ENCODE measurements at places on chromosomes 5 and 9. TPM values are rescaled to one million over a fixed set of nuclear protein-coding genes. Genes with fewer than 3 reads are reported as not detected.

DNA sequence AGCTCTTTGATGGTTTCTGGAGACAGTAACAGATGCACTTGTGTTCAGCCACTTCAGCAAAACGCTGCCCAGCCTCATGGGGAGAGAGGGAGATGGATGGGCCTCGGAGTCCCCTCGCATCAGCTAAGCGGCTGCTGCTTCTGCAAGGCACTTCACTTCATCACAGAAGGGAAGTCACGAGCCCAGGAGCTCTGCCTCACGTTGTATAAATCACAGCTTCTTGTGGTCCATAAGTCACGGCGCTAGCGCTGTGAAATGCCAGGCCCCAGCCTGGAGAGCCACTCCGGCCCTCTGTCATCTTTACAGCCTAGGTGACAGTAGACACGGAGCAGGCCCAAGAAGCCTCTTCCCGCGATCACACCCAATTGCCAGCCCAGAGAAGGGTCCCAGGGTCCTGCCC, 23.4 kb downstream of the DBH start:
- DNase-seq, result no peak
- H3K27ac ChIP-seq, result no peak overlapping the region
- H3K4me3 ChIP-seq, result no peak overlapping the region

DNA sequence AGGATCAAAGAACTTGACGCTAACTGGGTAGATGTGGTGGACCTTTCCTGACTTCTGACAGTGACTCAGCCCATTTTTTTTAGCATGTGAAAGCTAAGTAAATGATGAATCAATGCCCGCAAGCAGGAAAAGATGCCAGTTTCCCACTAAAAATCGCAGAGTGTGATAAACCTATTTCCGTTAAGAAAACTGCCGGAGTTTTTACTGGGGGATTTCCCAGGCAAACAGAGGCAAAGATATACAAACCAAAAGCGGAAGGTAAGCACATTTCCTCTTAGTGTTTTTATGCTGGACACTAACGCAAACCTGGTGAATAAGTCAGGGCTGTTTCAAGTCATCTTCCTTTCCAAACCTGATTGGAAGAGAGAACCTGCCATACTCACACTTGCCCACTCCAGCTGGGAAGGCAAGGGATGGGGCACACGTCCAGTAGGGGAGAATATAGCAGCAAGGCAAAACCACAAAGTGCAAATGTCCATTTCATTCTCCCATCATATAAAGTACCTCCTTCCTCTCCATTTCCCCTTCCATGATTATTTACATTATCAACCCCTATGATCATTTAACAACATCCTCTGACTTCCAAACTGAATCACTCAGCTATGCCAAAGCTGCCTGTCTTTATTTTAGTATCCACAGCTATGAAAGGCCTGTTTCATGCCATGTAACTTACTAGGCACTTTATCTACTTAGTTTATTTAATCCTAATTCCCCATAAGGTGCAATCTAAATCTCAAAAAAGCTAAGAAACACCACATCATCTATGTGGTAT, 349.7 kb upstream of the RFX3 start:
- no peak overlapping the region for H3K27ac ChIP-seq
- H3K27me3 ChIP-seq, result no peaks in the 10 kb centered on the region
- H3K4me1 ChIP-seq, result peaks cover 11% of the 10 kb centered on the region
- no peak for DNase-seq

CYLC2 gene
- total RNA-seq, result not detected

C9orf152 gene
- total RNA-seq, result 0.13 TPM

- H3K27me3 ChIP-seq, result no peaks in the 10 kb centered on the region
- peaks cover 3% of the 10 kb centered on the region for H3K4me1 ChIP-seq
- H3K4me3 ChIP-seq, result no peak overlapping the region
- H3K36me3 ChIP-seq, result no peaks in the 10 kb centered on the region
Observed at GRCh38 chr5:34895641-34896419, 19.5 kb downstream of the RAD1 start.

F2RL1 gene
- total RNA-seq, result 6.5 TPM

- peaks cover 4% of the 10 kb centered on the region for H3K4me1 ChIP-seq
- H3K4me3 ChIP-seq, result no peak overlapping the region
- DNase-seq, result no peak
- no peak overlapping the region for H3K27ac ChIP-seq
- no peaks in the 10 kb centered on the region for H3K27me3 ChIP-seq
- H3K36me3 ChIP-seq, result no peaks in the 10 kb centered on the region
Observed at GRCh38 chr5:157893611-157894010, 34.7 kb upstream of the CLINT1 start.
